ENCODE measurements at places on chromosomes 12 and 14.

DNA sequence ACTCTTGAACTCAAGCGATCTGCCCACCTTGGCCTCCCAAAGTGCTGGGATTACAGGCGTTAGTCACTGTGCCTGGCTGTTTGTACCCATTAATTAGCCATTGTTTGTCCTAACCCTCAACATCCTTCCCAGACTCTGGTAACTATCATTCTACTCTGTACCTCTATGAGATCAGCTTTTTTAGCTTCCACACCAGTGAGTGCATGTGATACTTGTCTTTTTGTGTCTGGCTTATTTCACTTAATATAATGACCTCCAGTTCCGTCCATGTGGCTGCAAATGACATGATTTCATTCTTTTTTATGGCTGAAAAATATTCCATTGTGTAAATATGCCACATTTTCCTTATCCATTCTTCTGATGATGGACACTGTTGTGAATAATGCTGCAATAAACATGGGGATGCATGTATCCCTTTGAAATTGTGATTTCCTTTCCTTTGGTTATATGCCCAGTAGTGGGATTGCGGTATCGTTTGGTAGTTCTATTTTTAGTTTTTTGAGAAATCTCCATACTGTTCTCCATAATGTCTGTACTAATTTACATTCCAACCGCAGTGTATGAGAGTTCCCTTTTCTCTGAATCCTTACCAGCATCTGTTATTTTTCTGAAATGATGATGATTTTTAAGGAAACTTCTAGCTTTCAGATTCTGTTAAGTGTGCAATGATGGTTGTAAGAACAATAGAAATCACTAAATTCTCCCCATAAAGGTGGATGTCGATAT is 6.7 kb upstream of the PPP4R3A start:
- no peak for DNase-seq

GRCh38 chr12:90167518-90168208 is 459.0 kb upstream of the ATP2B1 start:
- DNase-seq, result no peak

- DNase-seq, result no peak
Observed at GRCh38 chr12:89448951-89449371, 75.6 kb downstream of the GALNT4 start.

DNA sequence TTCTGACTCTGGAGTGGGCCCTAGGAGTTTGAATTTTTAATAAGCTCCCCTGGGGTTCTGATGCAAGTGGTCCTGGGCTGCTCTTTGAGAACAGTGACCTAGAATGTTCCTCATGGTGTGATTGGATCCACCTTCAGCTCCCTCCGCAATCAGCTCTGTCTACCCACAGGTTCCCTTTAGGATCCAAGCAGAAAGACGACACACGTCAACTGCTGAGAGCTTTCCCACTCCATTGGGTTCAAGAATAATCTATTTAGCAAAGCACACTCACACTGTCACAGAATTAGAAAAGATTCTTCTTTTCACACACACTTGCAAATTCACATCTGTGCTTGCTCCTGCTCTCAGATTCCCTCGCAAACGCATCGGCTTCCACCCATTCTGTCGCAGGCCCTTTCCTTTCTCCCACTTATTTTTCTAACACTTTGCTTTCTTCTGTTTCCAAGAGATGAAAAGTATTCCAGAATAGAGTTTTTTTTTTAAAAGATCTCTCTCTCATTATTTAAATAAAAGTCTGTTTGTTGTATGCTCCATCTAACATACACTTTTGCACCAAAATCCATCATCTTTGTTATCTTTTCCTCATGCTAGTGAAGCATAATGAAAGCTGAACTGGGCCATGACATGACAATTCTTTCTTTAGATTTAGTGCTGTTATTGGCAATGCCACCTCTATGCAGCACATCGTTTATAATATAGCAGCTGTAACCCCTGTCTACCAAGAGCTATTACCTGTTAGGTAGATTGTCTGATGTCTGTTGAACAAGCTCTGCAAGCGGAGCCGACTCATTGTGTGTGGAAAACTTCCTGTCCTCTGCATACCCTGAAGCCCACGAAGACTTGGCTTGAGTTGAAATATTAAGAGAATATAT is 73.1 kb downstream of the CACNA1C start:
- no peak for DNase-seq

- peak; percentile 37 for DNase-seq
Observed at GRCh38 chr12:6700646-6701051, at the start of gene PIANP. PIANP (minus strand) TSS chr12:6700815; CDS start chr12:6698061, 2,754 bp downstream.
